Effector CD4-positive, alpha-beta T cell (primary cell): ENCODE measurements at places on chromosomes 12 and 14.

DNA sequence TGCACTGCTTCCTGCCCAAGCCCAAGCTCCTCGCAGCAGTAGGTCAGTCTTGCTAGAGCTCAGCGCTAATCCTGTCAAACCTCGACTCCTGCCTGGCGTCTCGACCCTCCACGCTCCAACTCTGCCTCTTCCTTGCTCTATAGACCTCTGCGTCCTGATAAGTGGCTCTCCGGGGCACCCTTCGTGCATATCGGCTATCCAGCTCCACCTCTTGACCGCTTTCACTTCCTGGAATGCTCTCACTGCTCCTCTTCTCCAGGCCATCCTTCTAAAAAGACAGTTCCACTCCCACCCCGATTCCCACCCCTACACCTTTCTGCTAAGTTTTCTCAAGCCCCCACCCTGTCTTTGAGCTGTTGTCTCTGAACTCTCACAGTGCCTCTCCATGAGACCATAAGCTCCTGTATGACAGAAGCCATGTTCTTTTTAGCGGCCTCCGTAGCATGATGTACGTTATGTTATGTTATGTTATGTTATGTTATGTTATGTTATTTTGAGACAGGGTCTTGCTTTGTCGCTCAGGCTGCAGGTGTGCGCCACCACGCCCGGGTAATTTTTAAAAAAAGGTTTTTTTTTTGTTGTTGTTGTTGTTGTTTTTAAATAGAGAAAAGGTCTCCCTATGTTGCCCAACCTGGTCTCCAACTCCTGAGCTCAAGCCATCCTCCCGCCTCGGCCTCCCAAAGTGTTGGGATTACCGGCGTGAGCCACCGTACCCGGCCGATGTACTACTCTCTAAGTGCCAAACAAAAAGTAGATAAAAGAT, 601 bp downstream of the COX14 start:
- no peak for DNase-seq

DNA sequence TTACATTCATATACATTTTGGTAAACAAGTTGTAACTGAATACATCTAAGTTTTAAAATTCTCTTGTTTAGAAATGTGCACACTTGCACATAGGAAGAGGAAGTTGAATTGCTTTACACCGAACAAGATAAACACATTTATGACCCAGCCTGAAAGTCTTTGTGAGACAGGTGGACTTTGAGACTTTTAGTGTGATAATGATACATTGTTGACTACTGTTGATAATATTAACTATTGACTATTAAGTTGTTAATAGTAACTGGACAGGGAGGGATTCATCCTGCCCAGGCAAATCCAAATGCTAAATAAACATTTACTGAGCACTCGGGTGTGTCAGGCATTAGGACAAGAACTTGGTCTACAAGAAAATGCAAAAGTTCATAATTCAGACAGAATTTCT, 68.0 kb downstream of the AVPR1A start:
- no peak for DNase-seq

- DNase-seq = no peak
Observed at GRCh38 chr14:65664436-65664835, 251.9 kb downstream of the FUT8 start.

DNA sequence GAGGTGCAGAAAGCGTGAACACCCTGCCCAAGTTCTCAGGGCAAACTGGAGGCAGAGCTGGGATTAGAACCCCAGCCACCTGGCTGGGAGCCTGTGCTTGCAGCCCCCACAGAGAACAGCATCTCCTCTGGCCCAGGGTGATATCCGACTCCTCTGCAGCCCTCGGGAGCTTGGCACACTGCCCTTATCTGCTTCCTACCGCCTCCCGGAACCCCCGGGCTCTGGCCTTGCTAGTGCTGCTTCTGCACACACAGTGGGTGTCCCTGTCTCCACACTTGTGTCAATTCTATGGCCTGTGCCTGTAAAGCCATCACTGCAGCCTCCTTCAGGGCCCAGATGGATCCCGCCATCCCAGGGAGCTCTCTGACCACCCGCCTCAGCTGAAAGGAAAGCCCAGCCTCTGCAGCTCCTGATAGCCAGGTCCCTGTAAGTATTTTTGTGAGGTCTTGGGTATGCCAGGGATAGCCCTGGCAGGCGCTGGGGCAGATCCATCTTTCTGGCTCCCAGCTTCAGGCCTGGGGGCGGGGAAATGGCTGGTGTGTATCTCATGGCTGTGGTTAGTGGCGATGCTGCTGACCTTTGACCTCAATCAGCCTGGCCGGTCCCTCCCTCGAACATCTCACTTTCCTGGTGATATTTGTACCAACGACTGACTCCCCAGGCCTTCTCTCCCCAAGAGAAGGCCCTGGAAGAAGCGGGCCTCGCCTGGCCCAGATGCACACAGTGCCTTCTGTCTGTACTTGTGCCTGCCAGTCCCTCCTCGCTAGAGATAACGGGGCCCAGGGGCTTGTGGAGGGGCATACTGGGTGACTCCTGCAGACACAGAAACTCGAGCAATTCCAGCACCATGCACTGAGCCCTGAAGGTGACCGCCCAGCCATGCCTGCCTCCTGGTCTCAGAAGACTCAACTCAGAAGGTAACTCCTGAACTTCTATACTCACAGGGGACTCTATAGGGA, 183.8 kb downstream of the CALM1 start:
- no peak for DNase-seq

DNA sequence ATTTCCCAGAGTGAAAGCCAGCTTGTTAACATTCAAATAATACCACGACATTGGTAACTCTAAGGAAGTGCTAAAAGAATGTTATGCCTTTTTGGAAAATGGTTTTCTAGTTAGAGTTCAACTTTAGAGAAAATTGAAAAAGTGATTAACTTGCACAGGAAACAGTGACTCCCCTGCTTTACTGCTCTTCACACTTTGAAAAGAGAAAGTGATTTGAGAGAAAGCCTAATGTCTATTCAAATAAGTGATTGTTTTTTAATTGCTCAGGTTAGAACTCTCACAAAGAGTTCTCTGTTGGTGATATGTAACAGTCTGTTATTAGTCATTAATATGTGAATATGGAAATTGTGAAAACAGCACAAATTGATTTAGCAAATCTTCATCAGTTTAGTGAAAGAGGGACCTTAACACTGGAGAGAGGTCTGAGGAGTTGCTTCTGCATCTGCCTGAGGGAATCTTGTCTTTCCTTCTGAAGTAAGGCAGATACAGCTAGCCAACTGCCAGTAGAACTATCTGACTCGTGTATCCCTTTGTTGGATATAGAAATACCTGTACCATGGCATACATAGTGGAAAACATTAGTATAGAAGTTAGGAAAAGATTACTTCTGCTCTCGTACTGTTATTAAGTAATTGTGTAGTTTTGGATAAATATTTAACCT, 25.5 kb downstream of the ATF7IP start:
- DNase-seq = no peak

DNA sequence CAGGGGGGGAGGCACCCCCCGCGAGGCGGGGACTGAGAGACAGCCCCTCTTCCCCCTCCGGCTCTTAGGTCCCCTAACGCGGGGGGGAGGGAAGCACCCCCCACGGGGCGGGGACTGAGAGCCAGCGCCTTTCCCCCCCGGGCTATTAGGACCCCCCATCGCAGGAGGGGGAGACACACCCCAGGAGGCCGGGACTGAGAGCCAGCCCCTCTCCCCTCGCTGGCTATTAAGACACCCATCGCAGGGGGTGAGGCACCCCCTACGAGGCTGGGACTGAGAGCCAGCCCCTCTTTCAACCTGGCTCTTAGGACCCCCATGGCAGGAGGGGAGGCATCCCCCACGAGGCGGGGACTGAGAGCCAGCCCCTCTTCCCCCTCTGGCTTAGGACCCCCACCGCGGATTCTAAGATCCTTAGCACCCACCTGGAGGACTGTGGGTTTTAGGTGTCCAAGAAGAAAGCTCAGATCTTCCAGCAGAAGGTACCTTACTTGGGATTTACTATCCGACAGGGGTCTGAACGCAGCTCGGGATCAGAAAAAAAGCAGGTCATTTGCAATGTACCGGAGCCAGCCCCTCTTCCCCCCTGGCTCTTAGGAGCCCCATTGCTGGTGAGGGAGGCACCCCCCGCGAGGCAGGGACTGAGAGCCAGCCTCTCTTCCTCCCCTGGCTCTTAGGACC, 197.8 kb upstream of the PZP start:
- no peak for DNase-seq

DNA sequence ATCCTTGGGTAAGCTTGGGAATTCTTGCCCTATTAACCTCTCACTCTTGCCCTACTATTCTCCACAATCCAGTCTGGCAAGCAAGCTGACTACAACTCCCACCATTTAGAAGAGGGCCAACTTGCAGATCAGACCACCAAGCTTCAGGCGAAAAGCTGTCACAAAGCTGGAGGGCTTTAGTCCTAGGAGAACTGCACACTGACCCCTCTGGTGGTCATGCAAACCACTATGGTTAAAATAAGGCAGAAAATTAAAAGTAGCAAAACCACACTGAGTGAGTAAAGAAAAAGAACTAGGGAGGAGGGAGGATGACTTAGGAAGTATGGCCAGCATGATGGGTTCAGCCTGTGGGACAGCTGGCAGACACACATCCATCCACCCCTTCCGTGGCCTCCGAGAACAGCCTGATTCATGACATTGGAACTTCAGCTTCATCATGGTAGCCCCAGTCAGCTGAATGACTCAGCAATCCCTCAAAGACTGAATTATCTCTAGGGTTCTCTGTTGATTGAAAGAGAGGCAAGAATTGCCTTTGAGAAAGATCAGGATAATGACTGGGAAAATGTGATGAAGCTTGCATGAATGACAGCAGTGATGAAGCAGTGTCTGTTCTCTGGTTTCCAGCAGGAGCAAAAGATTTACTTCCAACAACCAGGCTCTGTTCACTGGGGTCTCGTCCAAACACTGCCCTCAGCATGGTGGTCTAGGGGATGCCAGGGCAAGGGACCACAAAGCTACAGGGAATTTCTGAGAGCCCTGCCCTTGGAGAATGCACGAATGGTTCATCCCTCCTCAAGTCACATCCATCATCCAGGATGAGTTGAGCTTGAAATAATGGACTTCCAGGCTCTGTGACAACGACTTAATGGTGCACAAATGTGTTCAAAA, 24.4 kb downstream of the PITPNM2 start:
- DNase-seq = no peak

DNA sequence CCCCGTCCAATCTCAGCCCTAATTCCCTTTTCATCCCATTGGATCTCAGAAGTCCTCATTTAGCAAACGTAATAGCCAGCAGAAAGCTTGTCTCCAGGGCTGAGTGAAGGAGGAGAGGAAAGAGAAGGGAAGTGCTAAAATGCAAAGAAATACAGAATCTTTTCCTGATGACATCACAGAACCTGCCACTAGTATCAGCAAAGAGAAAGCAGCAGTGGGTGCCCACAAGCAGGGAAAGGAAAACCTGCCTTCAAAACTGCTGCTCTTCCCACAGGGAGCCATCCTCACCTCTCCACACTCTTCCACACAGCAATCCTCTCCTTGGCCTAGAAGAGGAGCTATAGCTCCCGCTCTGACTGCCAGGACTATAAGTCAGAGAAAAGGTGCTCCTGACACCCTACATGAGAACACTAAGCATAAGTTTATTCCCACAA, 11.3 kb downstream of the MED13L start:
- DNase-seq = no peak

DNA sequence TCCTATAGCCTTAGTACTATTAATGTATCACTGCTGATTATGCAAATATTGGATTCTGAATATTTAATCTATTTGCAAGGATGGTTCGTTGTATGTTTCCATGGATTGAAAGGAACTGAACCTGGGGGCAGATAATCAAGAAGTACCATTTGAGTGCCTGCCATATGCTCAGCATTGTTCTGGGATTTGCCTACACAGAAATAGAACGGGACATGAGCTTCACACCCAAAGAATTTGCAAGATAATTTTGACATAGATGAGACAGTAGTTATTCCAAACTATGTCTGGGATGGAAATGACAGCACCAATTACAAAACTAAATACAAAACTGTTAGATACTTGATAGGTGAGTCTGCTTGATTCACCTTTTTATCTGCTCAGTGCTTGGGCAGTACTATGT, 132.7 kb upstream of the NPAS3 start:
- no peak for DNase-seq

DNA sequence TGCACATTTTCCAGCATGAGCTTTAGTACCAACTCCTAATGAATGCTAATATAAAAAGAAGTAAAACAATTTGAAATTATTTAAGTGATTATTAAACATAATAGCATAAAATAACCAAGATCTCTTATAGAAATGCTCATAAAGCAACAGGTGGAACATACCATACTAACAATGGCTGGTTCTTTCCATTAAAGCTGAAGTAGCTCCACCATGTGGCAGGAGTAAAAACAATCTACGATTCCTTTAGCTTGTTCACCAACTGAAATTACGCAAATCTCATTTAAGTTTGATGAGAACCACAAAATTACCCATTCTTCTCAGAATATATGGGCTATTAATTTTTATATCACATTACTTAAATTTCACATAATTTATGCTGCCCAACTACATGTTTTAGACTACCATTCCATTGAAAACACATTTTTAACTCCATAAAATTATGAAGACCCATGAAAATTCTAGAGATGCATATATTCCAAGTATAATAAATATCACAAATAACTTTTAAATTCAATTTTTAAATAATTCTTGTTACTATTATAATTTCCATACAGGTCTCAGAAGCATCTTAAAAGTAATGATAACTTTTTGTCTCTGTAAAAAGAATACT, 213.6 kb downstream of the DAD1 start:
- DNase-seq = no peak

- no peak for DNase-seq
Observed at GRCh38 chr14:96351986-96352385, 11.2 kb downstream of the ATG2B start.

DNA sequence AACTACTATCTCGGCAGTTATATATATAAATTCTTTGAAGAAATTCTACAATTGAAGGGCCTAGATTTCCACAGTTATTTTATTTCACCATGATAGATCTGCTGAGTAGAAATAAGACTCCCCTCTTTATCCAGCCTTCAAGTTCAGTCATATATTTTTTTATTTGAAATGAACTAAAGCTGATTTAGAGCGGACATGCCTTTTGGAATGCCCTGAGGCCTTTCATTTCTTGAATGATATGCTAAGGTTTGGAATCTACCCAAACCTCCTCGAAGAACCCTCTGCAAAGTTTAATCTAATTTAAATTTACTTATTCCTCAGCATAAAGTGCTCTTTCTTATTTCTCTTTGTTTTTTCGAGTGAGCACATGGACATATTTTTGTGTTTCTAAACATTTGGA, 15.1 kb downstream of the SIX1 start:
- no peak for DNase-seq
